Hepatocyte (in vitro differentiated cells): ENCODE measurements at places on chromosomes 4 and X. TPM values are rescaled to one million over a fixed set of nuclear protein-coding genes. Genes with fewer than 3 reads are reported as not detected.

- DNase-seq: no peak
Measured at GRCh38 chrX:64570204-64570603, 175.0 kb upstream of the MTMR8 start.

DNA sequence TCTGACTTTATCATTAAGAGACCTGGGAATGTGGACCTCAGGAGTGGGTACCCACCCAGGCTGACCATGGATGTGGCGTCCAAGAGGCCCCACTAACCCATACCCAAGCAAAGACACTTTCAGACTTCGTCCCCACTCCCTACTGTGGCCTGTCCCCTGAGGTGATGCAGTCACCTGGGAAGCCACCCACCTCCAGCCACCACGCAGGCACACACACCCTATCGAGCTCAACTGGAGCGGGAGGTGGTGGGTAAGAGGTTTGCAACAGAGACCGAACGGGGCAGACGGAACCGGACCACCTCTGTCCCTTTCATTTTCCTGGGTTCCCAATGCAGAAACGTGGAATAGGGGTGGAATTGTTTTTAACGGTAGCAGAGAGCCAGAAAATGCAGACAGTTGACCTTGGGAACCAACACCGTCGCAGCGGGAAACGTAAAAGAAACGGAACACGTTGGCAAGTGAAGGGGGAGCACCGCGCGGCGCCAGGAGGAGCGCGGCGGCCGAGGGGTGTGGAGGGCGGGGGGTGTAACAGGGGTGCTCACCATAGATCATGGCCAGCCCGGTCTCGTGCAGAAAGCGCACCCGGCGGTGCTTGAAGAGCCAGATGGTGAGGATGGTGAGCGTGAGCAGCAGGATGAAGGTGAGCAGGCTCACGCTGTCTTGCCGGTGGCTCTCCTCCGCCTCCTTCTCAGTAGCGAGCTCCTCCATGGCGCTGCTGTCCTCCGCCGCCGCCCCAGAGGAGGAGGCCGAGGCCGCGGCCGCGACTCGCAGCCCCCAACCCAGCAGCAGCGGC is 559 bp downstream of the SLC9A7 start:
- DNase-seq: peak; percentile 24

DNA sequence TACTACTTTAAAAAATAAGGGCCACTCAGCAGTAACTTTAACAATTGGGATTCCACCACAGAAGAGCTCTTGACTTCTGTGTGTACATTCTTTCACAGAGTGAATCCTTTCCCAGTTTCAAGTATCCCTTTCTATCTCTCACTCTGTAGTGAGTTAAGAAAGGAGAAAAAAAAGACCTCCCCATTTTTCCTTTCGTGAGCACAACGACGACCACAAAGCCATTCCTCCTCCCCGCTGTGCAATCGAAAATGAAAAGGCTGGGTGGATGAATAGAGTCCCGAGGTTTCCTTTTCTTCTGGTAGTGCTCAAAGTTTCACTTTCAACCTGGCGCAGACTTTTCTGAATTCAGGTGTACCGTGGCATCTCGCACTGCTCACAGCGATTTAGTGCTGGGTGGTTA is 58.0 kb downstream of the TAB3 start:
- no peak for DNase-seq

GRCh38 chr4:3231471-3231870 is 17.5 kb upstream of the MSANTD1 start:
- DNase-seq: no peak

- no peak for DNase-seq
Measured at GRCh38 chrX:124194901-124195300, 137.6 kb upstream of the TEX13D start.

- DNase-seq: no peak
Measured at GRCh38 chrX:133819546-133819945, 165.8 kb downstream of the GPC3 start.

DNA sequence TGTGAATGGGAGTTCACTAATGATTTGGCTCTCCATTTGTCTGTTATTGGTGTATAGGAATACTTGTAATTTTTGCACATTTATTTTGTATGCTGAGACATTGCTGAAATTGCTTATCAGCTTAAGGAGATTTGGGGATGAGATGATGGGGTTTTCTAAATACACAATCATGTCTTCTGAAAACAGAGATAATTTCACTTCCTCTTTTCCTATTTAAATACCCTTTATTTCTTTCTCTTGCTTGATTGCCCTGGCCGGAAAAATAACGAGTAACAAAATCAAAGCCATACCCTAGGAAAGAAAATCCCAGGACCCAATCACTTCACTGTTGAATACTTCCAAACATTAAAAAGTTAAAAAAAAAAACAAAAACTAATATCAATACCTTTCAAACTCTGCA is 67.7 kb upstream of the UGT2B4 start:
- no peak for DNase-seq

GRCh38 chr4:95114521-95114920 is 356.8 kb downstream of the BMPR1B start:
- no peak for DNase-seq

DNA sequence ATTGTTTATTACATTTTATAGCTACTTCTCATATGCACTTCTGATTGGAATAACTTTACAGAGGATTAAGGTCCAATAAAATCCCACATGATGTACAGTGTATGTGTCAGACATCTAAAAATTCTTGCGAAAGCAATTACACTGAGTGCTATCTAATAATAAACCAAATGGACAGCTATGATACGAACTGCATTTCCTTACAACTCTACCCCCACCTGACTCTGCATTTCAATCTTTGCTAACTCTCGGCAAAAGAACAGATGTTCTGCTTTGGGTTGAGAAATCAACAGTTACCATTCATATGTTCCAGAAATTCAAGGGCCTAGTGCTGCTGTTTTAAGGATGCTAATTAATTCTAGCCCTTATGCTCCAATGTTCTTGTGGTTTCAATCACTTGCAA is 287.9 kb upstream of the NOCT start:
- DNase-seq: no peak

- no peak for DNase-seq
Measured at GRCh38 chrX:47518144-47518543, 35.1 kb upstream of the ZNF41 start.

The CXXC4 gene
- total RNA-seq: 9.2 and 14.9 TPM in 2 replicates

The ASIC5 gene
- 0.20 TPM in 1 of 2 replicates, not detected in the other for total RNA-seq

The EDA gene
- 15.6 and 19.1 TPM in 2 replicates for total RNA-seq

The ZDHHC15 gene
- total RNA-seq: 1.00 and 1.3 TPM in 2 replicates

The AGTR2 gene
- 0.23 and 0.48 TPM in 2 replicates for total RNA-seq

The CBLL2 gene
- total RNA-seq: not detected in 2 replicates

The NDST3 gene
- total RNA-seq: 1.3 and 1.7 TPM in 2 replicates

The ASMT gene
- total RNA-seq: not detected in 2 replicates

The PABPC1L2A gene
- not detected in 2 replicates for total RNA-seq
